ENCODE measurements at places on chromosomes 7 and 10.

GRCh38 chr10:64275774-64276173 is 754.6 kb downstream of the REEP3 start:
- no peak for DNase-seq

GRCh38 chr10:105473170-105473569 is 832.1 kb downstream of the SORCS3 start:
- DNase-seq = no peak

- DNase-seq = no peak
Observed at GRCh38 chr10:34938399-34938670, 123.2 kb upstream of the PARD3 start.

- no peak for DNase-seq
Observed at GRCh38 chr7:108078691-108079090, 51.5 kb downstream of the LAMB4 start.

DNA sequence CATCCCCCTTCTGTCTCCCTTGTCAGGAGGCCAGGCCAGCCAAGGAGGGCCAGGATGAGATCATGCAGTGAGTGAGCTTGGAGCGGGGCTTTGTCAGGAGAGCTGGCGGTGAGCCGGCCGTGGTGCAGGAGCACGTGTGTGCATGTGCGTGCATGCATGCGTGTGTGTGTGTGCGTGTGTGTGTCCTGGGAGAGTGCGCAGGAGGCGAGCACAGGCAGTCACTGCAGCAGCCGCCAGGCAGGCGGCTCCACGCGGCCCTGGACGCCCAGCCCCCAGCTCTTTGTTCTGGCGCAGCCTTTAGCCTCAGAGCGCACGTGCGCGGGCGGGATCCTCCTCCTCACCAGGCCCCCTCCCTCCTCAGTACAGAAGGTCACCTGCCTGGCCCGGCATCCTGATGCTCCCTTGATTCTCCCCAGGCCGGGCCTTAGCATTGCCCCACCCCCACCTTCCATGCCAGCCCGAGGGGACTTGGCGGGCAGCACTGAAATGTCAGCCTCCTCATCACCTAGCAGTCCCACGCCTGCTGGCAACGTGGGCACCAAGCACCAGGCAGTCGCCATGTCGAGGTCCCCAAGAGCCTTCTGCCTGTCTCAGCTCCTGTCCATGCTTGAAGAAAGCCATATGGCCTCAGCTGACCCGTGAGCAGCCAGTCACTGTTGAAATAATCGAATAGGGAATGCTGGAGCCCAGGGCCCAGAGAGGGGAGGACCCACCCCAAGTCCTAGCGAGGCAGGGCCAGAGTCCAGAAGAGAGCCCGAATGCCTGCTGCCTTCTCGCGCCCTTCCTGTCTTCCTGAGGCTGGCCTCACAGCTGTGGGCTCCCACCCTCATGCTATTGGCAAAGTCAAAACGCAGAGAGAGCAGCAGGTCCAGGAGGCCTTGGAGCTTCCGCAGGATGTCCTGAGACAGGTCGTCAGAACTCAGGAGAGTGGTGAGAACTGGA is 125.9 kb upstream of the PPIF start:
- DNase-seq = peak; percentile 37

DNA sequence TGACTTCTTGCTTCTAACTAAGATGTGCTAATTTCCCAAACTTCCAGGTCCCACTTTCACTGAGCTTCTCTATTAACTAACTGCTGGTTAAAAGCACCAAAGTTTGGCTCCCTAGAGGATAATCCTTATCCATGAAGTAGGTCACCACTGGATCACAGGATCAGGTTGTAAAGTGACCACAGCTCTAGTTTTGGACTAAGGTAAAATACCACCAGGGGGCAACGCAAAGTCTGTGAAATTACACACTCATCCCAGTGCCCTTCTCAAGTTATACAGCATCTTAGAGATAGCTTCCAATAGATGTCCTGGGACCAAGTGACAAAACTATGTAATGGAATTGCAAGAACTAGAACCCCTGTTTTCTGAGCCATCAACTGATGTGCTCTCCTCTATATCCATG is 116.4 kb upstream of the ASAH2 start:
- no peak for DNase-seq

GRCh38 chr7:80583901-80584300 is 54.5 kb upstream of the CD36 start:
- DNase-seq = no peak

DNA sequence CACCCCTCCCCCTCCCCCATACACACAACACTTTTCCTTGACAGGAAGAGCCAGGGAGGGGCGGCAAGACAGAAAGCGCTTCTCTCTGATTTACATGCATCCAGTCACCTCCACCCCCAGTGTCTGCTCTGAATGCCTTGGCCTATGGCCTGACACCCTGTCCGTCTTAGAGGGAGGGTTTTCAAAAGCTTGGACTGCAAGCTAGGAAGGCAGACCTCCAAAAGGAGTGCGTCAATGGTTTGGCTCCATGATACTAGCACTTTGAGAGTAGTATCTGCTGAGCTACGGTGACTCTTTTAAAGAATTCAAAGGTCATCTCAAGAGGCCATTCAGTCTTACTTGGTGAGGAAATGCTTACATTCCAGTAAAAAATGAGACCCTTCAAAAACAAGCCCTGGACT is 20.3 kb upstream of the PAX2 start:
- no peak for DNase-seq

DNA sequence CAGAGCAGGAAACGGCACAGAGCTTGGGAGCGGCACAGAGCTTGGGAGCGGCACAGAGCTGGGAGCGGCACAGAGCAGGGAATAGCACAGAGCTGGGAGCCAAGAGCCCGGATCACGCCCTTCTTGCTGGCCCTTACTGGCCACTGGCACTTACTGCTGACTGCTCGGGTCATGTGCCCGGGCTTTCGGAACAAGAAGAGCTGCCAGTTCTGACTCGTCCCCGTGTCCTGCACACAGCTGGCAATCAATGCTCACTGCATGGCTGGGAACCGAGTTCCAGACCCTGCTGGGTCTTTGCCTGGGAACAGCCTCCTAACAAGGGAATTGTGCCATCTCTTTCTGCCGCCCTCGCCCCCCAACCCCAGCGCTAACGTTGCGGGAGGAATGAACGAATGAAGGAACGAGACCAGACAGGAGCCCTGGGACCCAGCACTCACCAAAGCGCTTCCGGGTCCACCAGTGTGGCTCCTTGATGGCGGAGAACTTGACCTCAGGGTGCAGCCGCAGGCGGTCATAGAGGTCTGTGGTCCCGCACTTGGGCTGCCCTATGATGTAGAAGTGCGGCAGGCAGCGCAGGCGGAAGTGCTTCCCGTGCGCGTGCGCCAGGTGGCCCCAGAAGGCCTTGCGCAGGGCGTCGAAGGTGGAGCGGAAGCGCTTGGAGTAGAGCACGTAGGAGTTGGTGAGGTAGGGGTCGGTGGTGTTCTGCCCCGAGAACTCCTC is 49.1 kb downstream of the CHST15 start:
- no peak for DNase-seq

DNA sequence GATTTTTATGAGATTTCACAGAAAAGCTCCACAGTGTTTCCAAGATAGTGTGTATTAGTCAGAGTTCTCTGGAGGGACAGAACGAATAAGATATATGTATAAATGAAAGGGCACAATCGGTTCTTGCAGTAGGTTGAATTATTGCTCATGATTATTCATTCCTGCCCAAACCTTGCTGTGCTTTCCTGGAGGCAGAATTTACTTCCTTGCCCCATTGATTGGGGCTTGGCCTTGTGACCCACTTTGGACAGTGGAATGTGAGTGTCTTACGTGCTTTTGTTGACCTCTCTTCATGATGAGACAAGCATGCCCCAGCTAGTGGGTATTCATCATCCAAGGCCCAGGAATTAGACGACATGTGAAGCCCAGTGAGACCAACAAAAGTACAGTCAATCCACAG is 53.0 kb upstream of the ABCB5 start:
- DNase-seq = no peak

DNA sequence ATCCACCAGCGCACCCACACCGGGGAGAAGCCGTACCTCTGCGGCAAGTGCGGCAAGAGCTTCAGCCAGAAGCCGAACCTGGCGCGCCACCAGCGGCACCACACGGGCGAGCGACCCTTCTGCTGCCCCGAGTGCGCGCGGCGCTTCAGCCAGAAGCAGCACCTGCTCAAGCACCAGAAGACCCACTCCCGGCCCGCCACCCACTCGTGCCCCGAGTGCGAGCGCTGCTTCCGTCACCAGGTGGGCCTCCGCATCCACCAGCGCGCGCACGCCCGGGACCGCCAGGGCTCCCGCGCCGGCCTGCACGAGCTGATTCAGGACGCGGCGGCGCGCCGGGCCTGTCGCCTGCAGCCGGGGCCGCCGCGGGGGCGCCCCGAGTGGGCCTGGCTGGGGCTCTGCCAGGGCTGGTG is 17.7 kb downstream of the ZNF775 start:
- no peak for DNase-seq

GRCh38 chr7:16409777-16410176 is 11.6 kb downstream of the CRPPA start:
- DNase-seq = no peak

DNA sequence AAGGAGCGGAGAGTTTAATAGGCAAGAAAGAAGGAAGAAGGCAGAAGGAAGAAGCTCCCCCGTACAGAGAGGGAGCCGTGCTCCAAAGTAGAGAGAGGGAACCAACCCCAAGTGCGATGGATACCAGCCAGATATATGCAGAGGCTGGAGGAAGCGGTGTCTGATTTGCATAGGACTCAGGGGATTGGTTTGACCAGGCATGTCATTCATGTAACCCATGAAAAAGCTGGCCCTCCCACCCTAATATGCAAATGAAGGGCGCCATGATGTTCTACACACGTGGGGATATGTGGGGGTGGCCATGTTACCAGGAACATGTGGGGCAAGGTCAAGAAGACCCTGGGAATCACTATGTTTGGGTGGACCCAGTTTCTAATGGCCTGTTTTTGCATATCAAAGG is 40.6 kb upstream of the FAM3C start:
- DNase-seq = no peak

GRCh38 chr7:41696323-41696916 is 6.5 kb downstream of the INHBA start:
- DNase-seq = peak; percentile 50

DNA sequence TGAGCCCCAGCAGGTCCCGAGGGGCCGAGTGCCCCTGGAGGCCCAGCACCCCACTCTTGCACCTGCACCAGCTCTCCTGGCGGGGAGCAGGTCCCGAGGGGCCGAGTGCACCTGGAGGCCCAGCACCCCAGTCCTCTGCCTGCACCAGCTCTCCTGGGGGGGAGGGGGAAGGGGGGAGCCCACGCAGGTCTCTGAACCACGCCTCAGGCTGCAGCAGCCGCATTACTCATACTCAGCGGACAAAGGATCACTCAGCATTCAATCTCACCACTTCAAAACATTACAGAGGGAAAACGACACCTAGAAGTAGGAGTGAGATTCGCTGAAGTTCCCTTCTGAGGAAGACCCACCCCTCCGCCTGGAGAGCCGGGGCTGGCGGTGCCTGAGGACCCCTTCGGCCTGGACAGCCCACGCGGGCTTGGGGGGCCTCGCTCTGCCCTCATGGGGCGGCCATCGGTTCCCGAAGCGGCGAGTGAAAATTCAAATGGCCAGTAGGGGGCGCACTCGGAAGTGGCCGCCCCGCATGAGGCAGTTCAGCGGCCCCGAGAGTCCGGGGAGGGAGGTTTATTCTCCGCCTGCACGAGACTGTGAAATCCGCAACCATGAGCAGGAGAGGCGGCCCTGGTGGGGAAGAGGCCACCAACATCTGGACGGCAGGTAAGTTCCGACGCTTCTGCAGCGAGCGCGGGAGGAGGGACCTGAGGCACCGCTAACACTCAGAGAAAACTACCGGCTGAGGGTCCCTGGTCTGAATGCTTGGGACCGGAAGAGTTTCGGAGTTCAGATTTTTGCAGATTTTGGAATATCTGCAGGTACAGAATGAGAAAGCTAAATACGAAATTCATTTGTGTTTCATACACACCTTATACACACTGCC is 1.1 kb upstream of the GPER1 start:
- no peak for DNase-seq

GRCh38 chr10:7445474-7446185 is 34.8 kb upstream of the SFMBT2 start:
- DNase-seq = peak; percentile 54

DNA sequence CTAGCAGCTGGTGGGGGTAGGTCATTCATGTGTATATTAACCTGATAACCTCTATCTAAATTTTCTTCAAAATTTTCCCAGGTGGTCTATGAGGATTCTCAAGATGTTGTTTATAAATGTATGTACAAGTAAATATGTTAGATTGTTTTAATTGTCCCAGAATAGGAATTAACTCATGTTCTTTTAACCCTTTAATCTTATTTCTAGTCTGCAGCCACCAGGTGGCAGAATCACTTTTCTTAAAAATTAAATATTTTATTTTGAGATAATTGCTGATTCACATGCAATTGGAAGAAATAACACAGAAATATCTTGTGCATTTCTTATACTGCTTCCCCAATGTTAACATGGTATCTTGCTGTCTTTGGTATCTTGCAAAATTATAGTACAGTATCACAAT is 589.5 kb downstream of the ARL4A start:
- no peak for DNase-seq

- DNase-seq = no peak
Observed at GRCh38 chr7:55457801-55458200, 92.7 kb downstream of the LANCL2 start.

DNA sequence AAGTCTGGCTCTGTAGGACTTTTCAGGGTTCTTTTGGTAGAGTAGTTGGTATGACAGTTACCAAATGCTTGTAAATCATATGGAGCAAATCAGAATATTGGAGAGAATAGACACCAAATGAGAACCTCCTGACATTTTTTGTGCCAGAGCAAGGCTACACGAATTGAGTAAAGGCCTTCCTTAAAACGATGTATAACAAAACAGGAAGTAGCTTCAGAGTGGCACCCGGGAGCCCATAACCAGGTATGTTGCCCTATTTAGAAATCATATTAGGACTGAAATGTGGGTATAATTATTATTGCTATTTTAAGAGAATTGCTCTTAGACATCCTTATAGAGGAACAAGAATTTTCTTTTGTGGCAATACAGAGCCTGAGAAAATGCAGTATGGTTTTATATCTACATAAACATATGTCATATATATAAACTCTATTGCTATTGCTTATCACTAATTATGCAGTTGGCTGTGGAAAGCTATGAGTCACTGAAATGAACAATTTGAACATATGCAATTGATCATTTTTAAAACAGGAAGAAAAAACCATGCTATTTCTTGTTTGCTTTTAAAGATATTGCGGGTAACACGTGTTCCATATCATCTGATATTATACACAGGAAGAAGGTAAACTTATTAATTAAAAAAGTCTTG is 197.4 kb upstream of the MTPN start:
- no peak for DNase-seq

DNA sequence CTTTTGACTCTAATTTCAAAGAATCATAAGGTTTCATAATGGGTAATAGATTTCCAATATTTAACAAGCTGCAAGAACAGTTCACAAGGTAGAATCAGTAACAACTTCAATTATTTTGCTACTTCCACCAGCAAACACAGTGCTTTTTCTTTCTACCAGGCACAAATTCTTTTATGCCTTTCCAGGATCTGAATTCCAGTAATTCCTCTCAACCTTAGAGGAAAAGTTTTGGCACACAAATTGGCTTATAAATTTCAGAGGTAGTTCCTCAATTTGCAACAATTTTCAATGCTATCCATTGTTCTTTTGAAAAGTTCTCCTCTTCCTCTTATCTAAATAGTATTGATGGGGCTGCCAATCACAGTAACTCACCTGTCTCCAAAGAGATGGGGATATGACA is 665.4 kb upstream of the PHF14 start:
- no peak for DNase-seq

GRCh38 chr7:102280521-102280920 is 6.1 kb upstream of the SH2B2 start:
- no peak for DNase-seq

- DNase-seq = no peak
Observed at GRCh38 chr10:122553341-122553740, 7.2 kb upstream of the DMBT1 start.

- DNase-seq = no peak
Observed at GRCh38 chr7:27359181-27360125, 116.9 kb downstream of the EVX1 start.

- no peak for DNase-seq
Observed at GRCh38 chr7:104453190-104453589, 124.8 kb downstream of the LHFPL3 start.

Measured in hippocampal formation (tissue), 2 donors.